ENCODE measurements at places on chromosomes 2 and 18.

DNA sequence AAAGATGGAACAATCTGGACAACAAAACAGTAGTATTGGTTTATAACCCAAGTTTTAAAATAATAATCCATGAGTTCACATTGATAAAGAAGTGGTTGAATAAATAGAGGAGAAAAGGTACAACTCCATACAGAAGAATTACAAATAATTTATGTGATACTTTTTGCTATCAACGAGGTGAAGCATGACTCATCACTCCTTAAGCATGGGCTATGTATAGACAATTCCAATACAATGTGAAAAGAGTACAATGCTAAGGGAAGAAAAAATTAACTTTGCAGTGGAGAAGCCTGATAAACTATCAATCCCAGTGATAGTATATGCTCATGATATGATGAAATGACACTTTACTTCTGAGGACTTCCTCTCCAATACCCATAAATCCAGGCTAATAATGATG, 312.9 kb downstream of the GULP1 start:
- no peak for DNase-seq

DNA sequence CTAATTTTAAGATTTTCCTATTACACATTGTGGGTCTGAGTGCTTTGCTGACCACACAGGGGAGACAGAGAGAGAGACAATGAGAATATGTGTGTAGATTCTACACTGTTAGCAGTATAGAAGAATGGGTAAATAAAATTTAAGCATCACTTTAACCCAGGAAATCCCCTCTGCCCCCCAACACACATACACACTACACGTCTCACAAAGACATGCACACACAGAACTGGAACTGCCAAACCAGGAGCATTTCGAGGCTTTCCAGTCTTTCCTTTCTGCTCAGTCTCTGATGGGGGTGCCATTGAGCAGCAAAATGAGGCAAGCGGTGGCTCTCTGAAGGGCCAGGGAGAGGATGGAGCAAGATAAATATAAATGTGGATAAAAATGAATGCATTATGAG, 2.5 kb downstream of the MERTK start:
- no peak for DNase-seq

DNA sequence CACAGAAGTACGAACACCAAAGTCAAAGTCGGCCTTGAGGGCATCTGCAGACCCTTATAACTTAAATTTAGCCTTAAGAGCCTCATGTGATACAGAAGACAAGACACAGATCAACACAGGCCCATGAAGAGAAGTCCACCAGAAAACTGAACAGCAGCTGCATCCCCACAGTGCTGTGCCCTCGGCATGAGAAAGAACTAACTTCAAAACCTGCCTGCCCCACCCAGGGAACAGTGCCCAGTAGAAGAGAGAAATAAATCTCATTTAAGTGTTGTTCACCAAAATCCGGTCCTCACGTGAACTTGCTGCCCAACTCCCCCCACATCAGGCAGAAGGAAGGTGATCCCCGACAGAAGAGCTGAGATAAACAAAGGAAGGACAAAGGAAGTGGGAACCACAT, 73.7 kb downstream of the PXDN start:
- no peak for DNase-seq

DNA sequence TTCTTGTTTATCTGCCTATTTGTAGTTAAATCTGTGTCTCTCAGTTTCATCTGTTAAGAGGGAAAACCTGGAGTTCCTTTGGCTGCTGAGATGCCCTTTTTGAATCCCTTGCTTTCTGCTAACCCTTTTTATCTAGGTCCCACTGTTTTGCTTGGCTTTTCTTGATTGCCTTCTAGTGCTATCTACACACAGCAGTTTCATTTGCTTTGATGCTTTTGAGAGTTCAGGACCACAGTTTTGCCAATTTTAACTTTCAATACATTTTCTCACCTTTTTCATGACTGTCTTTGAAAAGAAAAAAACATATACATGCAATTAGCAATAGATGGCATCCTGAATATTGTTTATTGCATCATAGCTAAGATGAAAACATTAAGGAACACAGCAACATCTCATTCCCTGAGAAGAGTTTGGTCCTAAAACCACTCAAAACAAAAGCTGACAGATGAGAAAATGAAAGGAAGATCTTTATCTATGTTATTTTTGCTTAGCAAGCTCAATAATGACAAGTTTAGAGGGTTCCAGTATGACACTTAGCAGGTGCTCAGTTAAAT, 241.4 kb upstream of the MEX3C start:
- no peak for DNase-seq

GRCh38 chr2:159903443-159904126, 105.6 kb upstream of the CD302 start:
- DNase-seq, result no peak

- no peak for DNase-seq
Observed at GRCh38 chr2:70795164-70795995, 4.9 kb upstream of the FIGLA start.

DNA sequence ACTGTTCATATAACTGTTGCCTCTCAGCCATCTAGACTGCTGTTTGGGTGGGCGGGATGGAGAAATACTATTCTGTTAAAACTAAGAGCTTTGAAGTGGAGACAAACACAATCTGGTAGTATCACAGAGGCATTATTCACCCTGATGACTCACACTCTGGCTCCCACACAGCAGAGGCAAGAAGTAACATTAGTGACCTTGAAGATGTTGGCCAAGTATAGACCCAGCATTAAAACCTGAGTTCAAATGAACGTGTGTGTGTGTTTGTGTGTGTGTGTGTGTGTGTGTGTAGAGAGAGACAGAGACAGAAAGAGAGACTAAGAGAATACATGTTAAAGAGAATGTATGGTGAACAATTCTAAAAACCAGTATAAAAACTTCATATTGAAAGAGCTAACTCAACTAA, 22.5 kb upstream of the ACVR1 start:
- no peak for DNase-seq

GRCh38 chr18:24118750-24119577, 19.9 kb upstream of the CABYR start:
- DNase-seq, result peak; percentile 76

DNA sequence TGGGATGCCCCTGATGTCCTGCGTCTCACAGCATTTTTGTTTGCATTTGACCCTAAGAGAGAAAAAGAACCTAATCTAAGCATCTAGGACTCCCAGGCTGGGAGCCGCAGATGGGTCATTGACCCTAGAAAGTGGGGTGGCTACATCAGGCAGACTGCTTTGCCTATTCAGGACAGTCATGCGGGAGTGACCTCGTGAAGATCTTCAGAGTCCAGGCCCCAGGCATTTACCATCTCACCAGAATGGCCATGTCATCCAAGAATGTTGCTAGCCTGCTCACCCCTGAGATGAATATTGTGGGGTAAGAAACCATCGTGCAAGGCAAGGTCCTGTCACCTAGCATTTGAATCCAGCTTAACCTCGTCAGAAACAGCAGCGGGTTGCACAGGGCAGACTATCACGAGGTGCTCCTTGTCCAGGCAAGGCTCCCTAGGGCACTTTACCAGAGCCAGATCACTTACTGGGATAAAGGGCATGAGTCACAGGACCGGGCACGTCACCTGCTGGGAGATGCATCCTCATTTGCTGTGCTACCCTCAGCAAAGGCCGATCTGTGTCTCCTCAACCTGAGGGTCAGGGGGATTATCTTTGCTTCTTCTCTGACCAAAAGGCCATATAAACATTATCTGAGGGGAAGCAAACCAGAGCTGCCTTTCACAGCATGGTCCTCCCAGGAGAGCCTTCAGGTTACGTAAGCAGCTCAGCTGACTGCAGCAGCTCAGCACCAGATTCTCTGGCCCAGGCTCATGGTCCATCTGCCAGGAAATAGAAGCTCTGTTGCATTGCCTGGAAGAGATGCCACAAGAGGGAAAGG, 162.3 kb downstream of the ACKR3 start:
- no peak for DNase-seq
